Psoas muscle (tissue), 8 donors: ENCODE measurements at places on chromosomes 13 and 19. TPM values are rescaled to one million over a fixed set of nuclear protein-coding genes. Genes with fewer than 3 reads are reported as not detected.

GRCh38 chr13:100573121-100573520 is 15.5 kb downstream of the GGACT start:
- DNase-seq: peak; percentile 68

GRCh38 chr19:12769689-12770088 is 5.7 kb downstream of the HOOK2 start:
- no peak for DNase-seq

GRCh38 chr13:111319998-111320911 is at the start of gene TEX29:
TSS of gene TEX29 (plus strand) at chr13:111320642. CDS start at chr13:111320891, 249 bp downstream.
- DNase-seq: no peak

GRCh38 chr13:48750588-48751383 is 97.1 kb downstream of the CYSLTR2 start:
- peak; percentile 27 for DNase-seq

The TMIGD2 gene
- polyA plus RNA-seq: 0.18 TPM

The RASGRP4 gene
- polyA plus RNA-seq: 0.25 TPM

The ONECUT3 gene
- not detected for polyA plus RNA-seq

The SPC24 gene
- polyA plus RNA-seq: 0.55 TPM
